ENCODE measurements at places on chromosomes 5 and 9. TPM values are rescaled to one million over a fixed set of nuclear protein-coding genes. Genes with fewer than 3 reads are reported as not detected.

DNA sequence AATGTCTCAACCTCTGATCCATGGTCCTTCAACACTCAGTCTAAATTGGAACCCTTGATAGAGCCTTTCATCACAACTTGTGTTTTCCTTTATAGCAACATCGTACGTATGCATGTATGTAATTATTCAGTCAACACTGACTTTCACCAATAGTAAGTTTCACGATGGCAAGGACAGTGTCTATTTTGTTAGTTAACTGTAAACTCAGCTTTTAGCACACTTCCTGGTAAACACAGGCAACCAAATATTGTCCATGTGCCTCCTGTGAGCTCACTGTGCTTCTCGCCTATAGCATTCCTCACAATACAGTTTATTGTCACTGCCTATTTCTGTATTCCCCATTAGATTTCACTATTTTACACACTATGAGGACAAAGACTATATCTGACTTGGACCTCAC is 323.1 kb downstream of the DEPDC1B start:
- no peak for DNase-seq

GRCh38 chr9:116275418-116276195 is 122.0 kb downstream of the PAPPA start:
- DNase-seq: no peak

DNA sequence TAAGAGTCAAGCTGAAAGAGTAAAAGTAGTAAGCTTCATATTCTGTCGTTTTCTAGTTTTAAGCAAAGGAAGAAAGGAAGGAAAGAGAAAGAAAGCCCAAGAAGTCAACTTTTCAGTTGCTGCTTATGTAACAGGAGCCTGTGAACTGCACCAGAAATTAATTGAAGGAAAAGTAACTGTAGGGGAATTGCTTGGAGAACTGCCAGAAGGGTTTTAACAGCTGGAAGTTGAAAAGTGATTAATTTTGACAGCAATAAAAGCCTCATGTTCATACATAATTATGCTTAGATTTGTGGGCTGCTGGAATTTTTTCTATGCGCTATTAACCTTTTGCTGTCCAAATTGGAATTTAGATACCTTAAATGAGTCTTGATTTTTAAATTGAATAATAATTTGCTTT is 255.7 kb downstream of the ENC1 start:
- peak; percentile 33 for DNase-seq

DNA sequence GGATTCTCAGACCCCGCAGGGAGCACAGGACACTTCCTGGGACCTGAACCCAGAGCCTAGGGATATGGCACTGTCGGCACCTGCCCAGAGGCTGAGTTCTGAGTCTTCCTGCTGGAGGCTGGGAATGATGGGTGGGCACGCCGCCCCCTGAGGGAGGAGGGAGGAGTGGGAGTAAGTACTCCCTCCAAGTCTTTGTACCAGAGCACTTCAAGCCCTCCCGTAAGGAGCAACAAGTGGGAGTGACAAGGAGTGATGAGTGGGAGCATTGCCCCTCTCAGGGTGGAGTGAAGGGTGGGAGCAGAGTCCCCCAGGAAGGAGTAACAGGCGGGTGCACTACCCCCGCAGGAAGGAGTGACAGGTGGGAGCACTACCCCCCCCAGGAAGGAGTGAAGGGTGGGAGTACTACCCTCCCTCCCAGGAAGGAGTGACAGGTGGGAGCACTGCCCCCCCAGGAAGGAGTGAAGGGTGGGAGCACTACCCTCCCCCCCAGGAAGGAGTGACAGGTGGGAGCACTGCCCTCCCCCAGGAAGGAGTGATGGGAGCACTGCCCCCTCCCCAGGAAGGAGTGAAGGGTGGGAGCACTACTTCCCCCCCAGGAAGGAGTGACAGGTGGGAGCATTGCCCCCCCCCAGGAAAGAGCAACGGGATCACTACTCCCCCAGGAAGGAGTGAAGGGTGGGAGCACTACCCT is 100.1 kb downstream of the CACNA1B start:
- DNase-seq: no peak

DNA sequence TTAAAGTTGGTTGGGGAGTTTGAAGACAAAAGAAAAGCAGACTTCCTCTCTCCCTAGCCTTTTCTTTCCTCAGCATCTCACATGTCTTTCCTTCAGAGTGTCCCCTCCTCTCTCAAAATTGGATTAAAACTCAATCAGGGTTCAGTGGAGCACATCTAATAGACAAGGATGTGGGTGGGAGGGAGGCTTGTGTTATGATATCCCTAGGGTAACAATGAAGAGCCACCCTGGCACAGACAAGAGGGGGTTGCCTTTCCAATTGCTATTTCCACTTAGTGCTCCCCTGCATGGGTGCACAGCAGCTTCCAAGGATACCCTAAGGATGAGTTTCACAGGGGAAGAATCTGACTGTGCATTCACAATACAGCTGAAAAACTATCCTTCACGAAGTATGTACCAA is 585.2 kb upstream of the C9orf72 start:
- DNase-seq: no peak

DNA sequence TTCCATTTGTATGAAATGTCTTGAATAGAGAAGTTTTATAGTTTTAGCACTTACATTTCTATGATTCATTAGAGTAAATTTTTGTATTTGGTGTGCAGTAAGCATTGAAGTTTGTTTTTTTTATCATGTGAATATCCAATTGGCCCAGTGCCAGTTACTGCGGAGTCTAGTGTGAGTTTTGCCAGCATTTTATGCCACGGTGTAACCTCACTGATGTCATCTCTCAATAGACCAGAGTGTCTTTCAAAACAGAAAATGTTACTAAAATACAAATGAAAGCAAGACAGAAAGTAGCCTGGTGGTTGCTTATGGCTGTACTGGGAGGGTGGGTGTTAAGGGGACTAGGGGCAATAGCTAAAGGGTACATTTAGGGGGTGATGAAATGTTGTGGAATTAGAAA is 62.8 kb downstream of the IPPK start:
- DNase-seq: peak; percentile 66

GRCh38 chr9:35748858-35749514 is at the start of the genes GBA2 and RGP1:
GBA2 (minus strand) TSS chr9:35749228; CDS start chr9:35748704, 524 bp downstream.
RGP1 (plus strand) TSS chr9:35749287; CDS start chr9:35749756, 469 bp downstream.
- peak; percentile 67 for DNase-seq

DNA sequence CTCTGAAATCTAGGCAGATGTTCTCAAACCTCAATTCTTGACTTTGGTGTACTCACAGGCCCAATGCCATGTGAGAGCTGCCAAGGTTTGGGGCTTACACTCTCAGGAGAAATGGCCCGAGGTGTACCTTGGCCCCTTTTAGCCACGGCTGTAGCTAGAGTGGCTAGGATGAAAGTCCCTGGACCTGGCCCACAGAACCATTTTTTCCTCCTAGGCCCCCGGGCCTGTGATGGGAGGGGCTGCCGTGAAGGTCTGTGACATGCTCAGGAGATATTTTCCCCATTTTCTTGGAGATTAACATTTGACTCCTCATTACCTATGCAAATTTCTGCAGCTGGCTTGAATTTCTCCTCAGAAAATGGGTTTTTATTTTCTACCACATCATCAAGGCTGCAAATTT is 1296.5 kb downstream of the MAT2B start:
- no peak for DNase-seq

DNA sequence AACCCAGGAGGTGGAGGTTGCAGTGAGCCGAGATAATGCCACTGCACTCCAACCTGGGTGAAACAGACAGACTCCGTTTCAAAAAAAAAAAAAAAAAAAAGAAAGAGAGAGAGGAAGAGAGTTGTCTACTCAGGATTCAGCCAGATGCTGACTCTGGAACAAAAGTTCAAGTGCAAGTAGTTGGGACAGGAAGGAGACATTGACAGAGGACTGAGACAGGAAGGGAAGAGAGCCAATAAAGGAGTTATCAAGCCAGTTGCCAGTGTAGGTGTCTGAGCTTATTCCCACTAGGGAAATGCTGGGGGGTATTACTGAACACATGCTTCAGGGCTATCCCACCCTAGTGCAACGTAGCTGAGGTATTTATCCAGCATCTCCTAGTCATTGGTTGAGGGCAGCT is 147.7 kb upstream of the SLC1A3 start:
- no peak for DNase-seq

DNA sequence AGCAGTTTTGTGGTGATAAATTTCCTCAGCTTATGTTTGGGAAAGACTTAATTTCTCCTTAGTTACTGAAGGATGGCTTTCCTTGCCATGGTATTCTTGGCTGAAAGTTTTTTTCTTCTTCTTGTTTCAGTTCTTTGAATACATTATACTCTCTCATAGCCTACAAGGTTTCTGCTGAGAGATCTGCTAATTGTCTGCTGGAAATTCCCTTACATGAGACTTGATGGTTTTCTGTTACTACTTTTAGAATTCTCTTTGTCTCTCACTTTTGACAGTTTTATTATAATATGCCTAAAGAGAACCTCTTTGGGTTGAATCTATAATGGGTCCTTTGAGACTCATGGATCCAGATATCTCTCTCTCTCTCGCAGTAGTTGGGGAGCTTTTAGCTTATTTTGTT is 693.6 kb downstream of the PRELID2 start:
- DNase-seq: no peak

GRCh38 chr9:123488722-123489321 is 132.8 kb downstream of the CRB2 start:
- DNase-seq: no peak

DNA sequence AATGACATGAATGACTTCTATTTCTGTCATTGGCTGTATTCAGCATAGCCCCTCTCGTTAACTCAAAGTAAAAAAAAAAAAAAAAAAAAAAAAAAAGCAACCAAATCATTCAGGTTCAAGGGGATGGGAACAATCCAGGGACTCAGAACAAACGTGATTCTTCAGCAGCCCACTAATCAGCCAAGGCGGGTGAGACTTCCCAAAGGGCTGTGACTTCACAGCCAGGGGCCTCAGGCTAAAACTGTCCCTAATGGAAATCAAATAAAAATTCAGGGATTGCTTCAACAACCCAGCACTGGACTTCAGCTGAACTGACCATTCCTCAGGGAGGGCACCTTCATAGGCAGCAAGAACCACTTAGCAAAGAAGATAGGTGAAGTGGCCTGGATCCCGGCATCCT is 86.2 kb upstream of the FAM169A start:
- DNase-seq: no peak

DNA sequence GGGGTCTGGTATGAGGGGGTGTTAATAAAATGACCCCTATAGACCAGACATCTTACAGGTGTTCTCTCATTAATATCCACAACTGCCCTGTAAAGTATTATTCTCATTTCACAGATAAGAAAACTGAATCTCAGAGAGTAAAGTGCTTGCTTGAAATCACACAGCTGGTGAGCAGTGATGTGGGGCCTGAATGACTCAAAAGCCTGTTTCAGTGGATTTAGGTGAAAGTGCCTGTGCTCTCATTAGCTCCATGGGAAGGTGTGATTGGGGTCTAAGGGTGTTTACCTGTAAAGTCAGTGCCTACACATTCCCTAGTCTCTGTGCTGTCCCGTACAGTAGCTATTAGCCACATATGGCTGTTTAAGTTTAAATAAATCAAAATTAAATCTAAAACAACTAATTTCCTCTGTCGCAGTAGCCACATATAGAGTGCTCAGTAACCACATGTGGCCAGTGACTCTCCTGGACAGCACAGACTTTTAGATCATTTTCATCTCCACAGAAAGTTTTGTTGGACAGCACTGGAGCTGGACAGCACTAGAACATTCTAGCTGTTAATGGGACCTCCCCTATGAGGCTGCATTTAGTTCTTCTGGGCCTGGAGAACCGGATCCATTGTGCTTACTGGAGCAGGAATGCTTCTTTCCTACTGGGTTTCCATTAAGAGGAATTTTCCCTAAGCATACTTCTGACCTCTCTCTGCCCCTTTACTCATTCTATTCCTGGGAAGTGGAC is 52.5 kb upstream of the SEMA6A start:
- DNase-seq: no peak

- no peak for DNase-seq
Measured at GRCh38 chr9:126128494-126129142, 198.0 kb upstream of the MVB12B start.

- DNase-seq: no peak
Measured at GRCh38 chr9:36928670-36929349, 105.3 kb downstream of the PAX5 start.

Gene IRF1
- 9.0 TPM for polyA plus RNA-seq

Gene CDC14B
- polyA plus RNA-seq: 17.7 TPM

Gene DDX4
- polyA plus RNA-seq: not detected

Data from muscle of arm (tissue), 14 donors.